SK-N-SH treated with all-trans-retinoic acid at 6 μM for 48 hours (cell line): ENCODE measurements at places on chromosomes 1 and 21.

GRCh38 chr1:156760092-156760795 lies 7.1 kb upstream of the PRCC start:
- no peak; the same call in 2 of the 3 replicates for ATAC-seq

DNA sequence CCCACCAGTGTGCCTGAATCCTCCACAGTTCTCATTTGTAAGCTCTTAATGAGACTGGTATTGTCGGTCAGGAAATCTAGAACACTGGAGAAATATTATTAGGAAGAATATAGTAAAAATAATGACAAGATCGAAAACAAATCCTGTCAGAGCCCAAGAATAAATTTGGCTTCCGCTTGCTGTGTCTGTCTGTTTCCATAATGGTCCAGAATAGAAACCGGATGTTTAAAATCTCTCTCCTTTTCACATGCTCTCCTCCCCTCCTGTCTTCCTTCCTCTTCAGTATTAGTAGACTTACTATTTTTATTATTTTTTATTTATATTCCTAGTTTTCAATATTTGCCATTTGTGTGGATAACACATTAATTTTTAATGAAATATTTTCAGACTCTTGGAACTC lies 187.7 kb downstream of the SDCCAG8 start:
- no peak for ATAC-seq

GRCh38 chr1:241611063-241611462 lies 29.1 kb downstream of the CHML start:
- peak; percentile 88 for ATAC-seq

DNA sequence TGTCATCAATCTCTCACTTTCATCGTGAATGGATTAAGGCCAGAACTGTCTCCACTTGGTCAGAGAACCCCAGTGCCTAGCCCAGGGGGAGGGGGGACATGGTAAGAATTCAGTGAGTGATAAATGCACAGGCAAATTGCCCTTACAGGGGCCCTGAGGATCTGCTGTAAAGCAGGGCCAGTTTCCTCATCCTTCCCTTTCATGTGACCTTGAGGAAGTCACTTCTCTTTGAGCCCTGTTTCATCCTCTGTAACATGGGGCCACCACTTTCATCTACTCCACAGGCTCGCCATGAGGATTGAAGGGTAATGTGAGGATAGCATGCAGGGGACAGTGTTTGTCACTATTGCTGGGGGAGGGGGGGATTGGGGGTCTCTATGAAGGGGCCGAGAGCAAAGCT lies 28.1 kb upstream of the C1QA start:
- no peak for ATAC-seq

- peak; percentile 88 for ATAC-seq
Observed at GRCh38 chr21:25421321-25422028, 185.8 kb downstream of the MRPL39 start.

- no peak for ATAC-seq
Observed at GRCh38 chr21:44649521-44650100, 3.4 kb downstream of the KRTAP10-11 start.

DNA sequence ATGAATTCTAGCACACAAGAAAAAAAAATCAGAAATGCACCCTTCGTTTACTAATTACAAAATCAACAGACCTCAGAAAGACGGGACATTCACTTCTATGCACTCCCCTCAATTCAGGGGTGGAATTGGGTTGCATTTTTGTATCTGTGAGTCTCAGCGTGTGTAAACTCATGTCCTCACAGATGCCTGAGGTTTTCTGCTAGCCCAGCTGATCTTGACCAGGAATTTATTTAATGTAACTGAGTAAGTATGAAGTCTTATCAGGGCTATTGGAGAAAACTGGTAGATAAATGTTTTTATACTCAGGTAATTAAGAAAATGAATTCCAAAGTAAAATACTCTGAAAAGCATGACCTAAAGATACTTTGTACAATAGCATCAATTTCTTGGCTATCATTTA lies 167.7 kb downstream of the RUNX1 start:
- peak; percentile 33 for ATAC-seq

DNA sequence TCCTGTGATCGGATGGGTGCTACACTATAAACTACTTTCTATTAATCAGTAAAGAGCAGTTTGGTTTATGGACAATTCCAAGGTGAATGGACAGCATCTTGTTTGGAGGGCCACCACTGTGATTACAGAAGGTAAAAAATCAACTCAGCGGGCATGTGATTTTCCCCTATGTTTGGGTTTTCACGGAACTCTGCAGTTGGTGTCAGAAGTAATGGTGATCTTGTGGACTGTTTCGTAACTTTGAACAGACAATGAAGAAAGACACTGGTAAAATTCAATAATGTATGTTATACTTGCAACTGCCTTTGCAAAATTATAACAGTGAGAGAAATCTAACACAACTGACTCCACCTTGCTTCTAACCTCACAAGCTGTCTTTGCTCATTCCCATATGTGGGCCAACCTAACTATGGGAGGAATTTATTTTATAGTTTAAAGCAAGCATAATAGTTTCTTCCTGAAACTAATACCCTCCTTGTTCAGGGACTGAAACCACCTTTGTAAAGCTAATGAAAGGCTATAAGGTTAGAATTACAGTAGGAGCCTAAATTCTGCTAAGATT lies 53.2 kb downstream of the TRIM33 start:
- no peak for ATAC-seq

GRCh38 chr1:212089560-212090163 lies 54.1 kb downstream of the DTL start:
- ATAC-seq, result no peak

DNA sequence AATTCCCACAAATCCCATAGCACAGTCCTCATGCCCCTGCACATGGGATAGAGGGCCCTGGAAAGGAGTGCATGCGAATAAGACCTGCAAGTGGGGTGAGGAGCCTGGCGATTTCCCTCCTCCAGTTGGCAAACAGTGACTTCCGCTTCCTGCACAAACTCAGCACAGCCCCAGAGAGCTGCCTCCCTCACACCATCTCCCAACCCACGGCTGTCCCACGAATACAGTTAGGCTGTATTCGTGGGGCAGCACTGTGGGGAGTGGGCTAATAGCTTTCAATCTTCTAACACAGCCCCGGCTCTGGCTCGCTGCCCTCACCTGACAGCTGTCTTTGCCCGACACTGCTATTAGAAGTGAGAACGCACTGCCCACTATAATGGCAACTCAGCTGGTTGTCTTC lies 28.2 kb upstream of the CNTN2 start:
- no peak; the same call in 2 of the 3 replicates for ATAC-seq

- no peak for ATAC-seq
Observed at GRCh38 chr21:42258885-42259407, 40.0 kb downstream of the ABCG1 start.

DNA sequence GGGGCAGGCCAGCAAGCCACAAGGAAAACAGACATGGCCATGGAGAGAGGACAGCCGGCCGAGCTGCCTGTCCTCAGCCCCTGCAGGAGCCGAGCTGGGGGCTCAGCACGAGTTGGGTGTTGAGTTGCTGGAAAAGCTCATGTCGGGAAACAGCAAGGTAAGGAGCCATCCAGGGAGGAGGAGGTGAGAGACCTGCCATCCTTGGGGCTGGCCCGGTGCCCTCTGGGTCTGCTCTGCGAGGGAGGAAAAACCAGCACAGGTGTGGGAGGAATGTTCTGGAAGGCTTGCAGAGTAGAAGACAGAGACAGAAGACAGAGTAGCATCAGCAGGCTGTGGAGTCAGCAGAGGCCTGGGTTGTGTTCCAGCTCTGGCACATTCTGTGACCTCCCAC lies 548.8 kb downstream of the PTPRU start:
- no peak for ATAC-seq

GRCh38 chr1:223853275-223853674 lies 7.5 kb upstream of the TP53BP2 start:
- no peak for ATAC-seq

DNA sequence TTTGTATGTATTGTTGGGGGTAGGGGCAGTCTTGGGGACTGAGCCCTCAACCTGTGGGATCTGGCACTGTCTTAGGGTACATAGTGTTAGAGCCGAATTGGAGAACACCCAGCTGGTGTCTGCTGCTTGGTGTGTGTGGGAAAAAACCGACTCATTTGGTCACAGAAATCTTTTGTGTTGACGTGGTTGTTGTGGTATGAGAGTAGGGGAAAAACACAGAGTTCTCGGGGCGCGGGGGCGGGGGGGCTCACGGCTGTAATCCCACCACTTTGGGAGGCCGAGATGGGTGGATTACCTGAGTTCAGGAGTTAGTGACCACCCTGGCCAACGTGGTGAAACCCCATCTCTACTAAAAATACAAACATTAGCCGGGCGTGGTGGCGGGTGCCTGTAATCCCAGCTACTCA lies 15.3 kb upstream of the SRSF10 start:
- ATAC-seq, result no peak

- ATAC-seq, result no peak
Observed at GRCh38 chr21:25334046-25334730, 273.1 kb downstream of the MRPL39 start.

- no peak for ATAC-seq
Observed at GRCh38 chr21:26850116-26850643, 5.0 kb upstream of the ADAMTS1 start.

- peak; percentile 98 for ATAC-seq
Observed at GRCh38 chr21:36927719-36928117, 38.8 kb downstream of the HLCS start.

- peak; percentile 44; the same call in 1 of the 3 replicates for ATAC-seq
Observed at GRCh38 chr1:152451254-152451653, 37.2 kb upstream of the CRNN start.

DNA sequence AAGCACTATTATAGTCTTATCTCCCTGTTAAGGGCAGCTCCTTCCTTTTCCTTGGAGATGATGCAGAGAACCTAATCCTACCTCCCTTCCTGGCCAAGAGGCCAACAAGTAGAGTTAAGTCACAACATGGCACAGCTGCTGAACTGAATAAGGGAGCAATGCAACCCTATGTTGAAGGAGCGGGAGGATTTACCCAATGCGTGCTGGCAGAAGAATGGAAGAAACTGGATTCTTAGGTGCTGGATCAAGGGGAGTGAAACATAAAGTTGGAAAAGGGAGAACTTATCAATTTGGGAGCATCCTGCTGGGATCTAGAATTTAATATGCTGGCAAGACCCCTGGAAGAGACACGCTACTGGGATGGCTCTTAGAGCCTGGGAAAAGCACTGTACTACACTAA lies 12.0 kb upstream of the HUNK start:
- ATAC-seq, result no peak

- no peak for ATAC-seq
Observed at GRCh38 chr1:150302338-150302737, 8.7 kb downstream of the MRPS21 start.

DNA sequence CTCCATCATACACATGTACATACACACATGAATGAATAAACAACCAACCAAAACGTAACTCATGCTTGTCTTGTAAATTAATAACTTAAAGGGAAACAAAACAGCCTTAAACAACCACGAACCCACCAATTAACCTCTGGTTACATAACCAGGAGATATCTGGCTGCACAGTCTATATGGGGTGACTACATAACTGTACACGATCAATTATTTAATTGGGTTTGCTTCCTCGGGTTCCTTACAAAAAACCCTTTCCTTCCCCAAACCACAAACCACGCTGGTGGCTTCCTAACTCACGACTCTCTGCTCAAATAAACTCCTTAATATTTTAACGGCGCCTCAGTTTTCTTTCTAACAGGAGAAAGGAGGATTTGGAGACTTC lies 744 bp downstream of the ZNF670 start:
- peak; percentile 13 for ATAC-seq

GRCh38 chr21:39087238-39088030 lies 95.8 kb downstream of the PSMG1 start:
- ATAC-seq, result no peak
